Jurkat, Clone E6-1 (cell line): ENCODE measurements at places on chromosomes 12 and 14.
A peak's percentile ranks its signal among the peaks of the same experiment; 100 is the strongest.

- no peak for DNase-seq
Observed at GRCh38 chr12:80590085-80590484, 117.3 kb upstream of the MYF6 start.

DNA sequence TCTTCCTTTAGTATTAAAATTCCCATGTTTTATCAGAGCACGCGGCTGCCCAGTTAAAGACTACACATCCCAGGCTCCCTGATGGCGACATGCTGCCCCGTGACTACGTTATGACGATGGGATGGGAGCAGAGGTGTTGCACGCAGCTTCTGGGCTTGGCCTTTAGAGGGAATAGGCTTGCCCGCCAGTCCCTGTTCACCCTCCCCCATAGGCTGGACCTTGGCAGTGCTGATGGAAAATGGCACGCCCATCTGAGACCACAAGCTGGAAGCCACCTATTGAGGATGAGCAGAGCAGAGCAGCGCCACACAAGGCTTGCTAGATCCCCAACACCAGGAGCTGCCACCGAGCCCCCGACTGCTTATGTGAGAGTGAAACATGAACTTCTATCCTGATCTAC is 24.7 kb downstream of the TTC7B start:
- no peak for DNase-seq

- DNase-seq = peak; percentile 83
Observed at GRCh38 chr12:12327802-12328201, 22.2 kb downstream of the MANSC1 start.

DNA sequence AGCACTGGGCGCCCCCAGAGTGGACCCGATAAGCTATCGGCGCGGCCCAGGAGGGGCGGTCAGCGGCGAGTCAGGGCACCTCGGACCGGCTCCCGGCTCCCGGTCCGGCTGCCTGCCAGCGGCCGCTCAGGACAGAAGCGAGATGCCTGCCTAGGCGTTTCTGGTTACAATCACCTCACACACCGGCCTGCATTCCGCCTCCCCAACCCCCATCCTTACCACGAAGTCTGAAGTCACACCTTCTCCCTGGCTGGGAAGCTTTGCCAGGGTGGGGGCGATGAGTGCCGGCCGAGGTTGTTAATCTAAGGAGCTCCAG is 42.6 kb upstream of the TBX5 start:
- no peak for DNase-seq

DNA sequence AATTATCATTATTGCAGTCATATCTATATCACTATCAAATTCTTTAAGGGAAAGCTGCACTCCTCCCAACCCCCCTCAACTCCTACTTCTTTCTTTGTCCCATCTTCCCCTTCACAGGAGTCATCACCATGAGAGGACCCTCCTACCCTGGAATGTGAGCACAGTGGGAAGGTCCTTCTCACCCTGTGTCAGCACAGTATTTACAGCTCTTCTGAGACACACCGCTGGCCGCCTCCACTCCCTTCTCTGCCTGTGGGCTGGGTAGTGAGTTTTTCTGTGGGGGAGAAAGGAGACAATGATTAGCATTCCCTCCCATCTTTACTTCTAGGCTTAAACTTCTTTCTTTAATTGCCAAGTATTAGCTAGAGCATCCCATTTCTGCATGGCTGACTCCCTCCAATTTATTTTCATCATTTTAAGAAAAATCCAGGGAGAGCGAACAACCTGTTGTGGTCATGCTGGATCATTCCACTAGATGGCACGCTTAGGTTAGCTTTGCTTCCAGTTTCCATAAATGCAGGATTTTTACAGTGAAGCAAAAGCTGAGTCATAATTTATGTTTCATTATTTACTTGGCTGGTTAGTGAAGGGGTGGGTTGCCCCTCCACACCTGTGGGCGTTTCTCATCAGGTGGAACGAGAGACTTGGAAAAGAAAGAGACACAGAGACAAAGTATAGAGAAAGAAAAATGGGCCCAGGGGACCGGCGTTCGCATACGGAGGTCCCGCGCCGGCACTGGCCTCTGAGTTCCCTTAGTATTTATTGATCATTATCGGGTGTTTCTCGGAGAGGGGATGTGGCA is 188.5 kb downstream of the ALX1 start:
- peak; percentile 60 for DNase-seq

- no peak for DNase-seq
Observed at GRCh38 chr12:111172786-111173185, 196.1 kb downstream of the PHETA1 start.

GRCh38 chr14:45359746-45360145 is 106.7 kb upstream of the MIS18BP1 start:
- DNase-seq = no peak

DNA sequence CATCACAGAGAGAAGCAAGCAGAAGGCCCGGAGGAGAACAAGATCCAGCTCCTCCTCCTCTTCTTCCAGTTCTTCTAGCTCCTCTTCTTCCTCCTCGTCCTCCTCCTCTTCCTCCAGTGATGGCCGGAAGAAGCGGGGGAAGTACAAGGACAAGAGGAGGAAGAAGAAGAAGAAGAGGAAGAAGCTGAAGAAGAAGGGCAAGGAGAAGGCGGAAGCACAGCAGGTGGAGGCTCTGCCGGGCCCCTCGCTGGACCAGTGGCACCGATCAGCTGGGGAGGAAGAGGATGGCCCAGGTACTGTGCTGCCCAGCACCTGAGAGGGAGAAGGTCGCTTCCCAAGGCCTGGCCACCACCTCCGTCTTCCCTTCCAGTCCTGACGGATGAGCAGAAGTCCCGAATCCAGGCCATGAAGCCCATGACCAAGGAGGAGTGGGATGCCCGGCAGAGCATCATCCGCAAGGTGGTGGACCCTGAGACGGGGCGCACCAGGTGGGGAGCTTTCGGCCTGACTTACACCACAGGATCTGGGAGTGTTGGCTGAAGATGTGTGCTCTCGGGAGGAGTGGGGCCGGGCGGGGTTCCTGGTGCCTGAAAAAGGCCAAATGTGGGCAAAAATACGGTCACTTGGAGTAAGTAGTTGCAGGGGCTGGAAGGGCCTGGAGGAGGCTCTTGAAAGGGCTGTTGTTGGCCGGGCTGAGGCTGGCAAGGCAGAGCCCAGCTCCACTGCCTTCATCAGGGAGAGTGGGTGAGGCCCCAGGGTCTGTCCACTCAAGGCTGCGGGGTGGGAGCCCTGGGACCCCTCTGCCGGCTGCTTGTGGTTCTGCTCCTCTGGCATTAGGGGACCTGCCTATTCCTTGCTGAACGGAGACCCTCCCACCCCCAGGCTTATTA is 1.4 kb downstream of the ARL6IP4 start:
- no peak for DNase-seq

DNA sequence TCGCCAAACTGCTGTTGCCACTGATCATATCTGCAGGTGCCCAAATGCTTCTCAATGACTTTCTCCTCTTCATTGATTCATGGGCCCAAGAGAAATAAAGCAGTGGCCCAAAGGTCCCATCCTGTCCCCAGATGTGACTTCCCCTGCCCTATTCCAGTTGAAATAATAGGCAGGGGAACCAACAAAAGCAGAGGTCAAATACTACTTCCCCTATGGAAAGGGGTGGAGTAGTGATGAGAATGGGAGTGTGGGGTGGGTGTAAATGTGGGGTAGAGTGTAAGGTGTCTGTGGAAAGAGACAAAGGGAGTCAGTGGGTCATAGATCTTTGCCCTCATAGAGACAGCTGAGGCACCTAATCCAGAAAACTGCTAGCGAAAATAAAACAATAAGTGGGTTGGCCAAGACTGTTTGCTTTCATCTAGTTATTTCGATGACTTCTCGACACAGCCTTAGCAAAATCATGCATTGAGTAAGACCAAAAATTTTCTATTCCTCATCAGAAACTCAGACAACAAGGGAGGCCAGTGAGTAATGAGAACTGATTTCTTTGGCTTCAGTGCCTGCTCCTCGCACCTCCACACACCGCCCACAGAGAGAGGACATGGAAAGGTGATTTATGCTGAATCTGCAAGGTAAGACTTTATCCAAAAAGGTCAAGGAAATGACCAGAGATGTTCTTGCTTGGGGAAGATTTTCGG is 10.9 kb upstream of the IL22 start:
- no peak for DNase-seq

DNA sequence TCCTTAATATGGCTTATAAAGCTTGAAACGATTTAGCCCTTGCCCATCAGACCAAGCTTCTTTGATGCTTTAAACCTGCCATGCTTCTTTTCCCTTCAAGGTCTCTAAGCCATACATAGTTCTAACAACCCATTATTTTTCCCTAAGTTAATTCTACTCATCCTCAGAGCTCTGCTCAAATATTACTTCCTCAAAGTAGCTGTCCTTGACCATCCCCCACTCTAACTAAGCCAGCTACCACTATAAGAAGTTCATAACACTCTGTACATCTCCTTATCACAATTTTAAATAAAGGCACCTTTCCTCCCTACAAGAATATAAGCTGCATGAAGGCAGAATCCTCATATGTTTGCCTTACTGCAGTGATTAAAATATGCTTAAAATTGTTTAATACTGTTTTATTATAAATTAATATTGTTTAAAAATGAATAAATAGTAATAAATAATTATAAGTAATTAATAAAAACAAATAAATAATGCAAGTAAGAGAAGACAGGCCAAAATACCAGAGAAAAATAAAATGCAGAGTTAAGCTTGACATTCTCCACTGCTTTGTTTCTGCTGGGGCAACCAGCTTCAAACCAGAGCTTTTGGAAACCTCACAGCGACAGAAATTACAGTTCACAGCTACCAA is 76.8 kb downstream of the NUMB start:
- DNase-seq = no peak
